ENCODE measurements at places on chromosomes 7 and 10.

GRCh38 chr7:2016761-2017480, 215.8 kb downstream of the MAD1L1 start:
- no peak for DNase-seq

- no peak for DNase-seq
Measured at GRCh38 chr10:133140417-133141143, 19.4 kb upstream of the KNDC1 start.

DNA sequence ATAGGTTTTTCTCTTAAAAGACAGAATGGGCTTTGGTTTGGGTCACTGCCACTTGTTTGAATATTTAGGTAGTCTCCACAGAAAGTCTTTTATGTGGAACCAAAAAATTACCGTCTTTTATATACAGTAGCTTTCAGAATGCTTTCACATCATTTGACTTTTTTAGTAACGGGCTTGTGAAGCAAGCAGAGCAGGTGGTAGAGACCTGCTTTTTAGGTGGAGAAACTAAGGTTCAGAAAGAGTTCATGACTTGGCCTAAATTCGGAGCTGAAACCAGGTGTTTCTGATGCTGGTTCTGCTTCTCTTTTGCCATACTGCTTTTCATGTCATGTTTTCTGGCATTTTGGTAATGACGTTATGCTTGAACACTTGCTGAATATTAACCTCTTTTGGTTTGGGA, 36.3 kb downstream of the GARS1 start:
- DNase-seq = no peak

DNA sequence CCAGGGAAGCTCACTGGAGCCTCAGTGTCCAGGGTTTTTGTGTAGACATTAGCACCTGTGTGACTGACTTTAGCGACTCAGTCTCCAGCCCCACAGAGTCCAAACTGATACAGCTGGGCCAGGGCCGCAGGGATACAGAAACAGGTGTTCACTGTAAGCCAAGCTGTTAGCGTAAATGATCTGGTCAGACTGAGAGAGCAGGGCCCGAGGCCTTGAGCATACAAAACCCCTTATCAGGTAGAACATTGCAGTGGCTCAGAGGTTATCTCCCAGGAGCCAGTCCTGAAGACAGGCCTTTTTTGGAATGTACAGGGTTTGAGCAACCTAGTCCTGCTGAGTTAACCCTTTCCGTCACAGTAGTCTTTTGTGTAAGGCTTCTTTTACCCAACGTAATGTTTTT, 25.0 kb downstream of the LHPP start:
- no peak for DNase-seq

DNA sequence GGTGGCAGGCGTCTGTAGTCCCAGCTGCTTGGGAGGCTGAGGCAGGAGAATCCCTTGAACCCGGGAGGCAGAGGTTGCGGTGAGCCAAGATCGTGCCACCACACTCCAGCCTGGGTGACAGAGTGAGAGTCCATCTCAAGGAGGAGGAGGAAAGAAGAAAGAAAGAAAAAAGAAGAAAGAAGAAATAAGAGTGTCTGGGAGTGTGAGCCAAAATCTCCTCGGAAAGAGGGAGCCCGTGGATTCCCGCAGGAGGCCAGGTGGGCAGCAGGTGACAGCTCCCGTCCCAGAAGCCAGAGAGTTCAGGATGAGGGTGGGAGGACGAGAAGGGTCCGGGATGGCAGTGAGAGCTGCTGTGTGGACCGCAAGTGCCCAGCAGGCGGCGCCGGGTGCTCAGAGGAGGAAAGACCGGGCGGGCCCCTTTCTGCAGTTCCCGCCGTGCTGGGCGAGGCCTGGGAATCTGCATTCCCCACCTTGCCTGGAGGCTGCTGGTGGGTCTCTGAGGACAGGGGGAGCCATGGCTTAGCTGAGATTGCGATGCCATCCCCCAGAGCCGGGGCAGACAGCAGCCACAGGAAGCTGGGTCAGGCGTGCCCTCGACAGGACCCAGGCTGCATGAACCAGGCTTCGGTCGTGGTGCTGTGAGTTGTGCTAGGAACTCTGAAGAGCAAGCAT, 17.1 kb upstream of the AMZ1 start:
- DNase-seq = peak; percentile 63
